ENCODE measurements at places on chromosomes 2 and 18.

- no peak for DNase-seq
These were observed 111.9 kb downstream of the IRS1 start for GRCh38 chr2:226687641-226688253.

GRCh38 chr2:80091237-80091636 lies 213.3 kb downstream of the LRRTM1 start:
- no peak for DNase-seq

DNA sequence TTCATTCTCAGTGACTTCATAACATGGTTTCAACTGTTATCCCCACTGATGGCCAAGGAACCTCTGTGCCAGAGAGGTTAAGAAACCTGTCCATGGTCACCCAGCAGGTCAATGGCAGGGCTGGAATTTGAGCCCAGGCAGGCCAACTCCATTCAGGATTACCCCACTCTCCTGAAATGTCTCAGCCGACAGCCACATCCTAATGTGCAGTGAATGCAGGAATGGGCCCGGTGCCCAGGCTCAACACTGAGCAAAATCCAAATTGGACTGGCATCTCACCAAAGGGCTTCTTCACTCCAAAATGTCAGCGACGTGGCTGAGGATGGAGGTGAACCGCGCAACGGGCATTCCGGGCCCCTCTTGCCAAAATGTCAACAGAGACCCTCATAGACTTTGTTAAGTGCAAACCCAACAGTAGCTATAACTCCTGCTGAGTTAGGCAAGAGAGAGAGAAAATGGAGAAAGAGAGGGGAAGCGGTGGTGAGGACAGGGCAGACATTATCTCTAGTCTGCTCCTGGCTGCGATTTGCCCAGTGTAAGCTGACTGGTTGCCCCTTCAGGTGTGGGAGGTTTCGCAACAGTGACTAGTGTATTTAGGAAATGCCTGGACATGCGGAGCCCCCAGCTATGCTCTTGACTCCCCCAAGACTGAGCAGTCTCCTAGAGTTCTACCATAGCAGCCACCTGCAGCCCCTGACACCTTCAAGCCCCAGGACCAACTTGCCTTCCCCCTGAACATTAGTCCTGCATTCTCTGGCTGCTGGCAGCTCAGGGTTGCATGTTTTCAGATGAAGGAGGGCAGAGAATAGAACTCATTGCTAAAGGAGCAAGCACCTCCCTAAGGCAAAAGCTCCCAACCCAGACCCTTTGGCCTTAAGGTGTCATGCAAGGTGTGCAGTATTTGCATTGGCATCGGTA lies 167.7 kb downstream of the ANAPC1 start:
- DNase-seq, result no peak

GRCh38 chr2:62738981-62739936 lies 33.7 kb downstream of the EHBP1 start:
- DNase-seq, result no peak

GRCh38 chr2:219495531-219496122 lies 3.1 kb upstream of the GMPPA start:
- peak; percentile 23 for DNase-seq

DNA sequence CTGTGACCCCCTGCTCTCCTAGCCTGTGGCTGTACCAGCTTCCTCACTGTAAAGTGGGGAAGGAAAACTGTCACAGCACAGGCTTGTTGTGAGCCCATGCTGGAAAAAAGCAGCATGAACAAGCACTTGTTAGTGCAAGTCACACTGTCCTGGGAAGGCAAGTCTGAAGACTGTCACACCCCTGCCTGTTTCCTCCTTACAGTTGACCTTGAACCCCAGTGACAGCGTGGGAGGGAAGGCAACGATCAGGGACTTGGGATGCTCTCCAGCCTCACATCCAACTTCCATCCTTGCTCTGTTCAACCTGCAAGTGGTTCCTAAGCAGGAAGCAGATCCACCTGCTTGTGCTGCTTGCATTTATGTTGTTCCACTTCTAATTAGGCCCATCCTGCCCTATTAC lies 311.3 kb upstream of the KLHL29 start:
- no peak for DNase-seq

DNA sequence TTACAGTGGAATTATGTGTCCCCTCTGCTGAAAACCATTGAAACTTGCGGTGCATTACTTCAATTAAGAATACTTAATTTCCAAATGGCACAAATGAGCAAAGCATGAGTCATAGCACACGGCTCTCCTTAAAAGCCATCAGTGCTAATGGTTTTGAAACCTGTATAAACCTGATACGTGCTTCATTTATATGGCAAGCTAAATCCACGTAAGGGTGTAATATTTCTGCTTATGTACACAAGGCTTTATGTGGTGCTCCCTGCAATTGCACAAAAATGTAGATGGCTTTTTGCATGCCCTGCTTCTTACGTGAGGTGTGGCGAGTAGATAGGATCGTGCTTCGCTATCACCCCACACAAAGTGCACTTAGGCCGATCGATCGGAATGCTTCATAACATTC lies 840.9 kb downstream of the GALR1 start:
- DNase-seq, result no peak

- DNase-seq, result no peak
These were observed 20.7 kb downstream of the ACVR2A start for GRCh38 chr2:147865560-147865959.

DNA sequence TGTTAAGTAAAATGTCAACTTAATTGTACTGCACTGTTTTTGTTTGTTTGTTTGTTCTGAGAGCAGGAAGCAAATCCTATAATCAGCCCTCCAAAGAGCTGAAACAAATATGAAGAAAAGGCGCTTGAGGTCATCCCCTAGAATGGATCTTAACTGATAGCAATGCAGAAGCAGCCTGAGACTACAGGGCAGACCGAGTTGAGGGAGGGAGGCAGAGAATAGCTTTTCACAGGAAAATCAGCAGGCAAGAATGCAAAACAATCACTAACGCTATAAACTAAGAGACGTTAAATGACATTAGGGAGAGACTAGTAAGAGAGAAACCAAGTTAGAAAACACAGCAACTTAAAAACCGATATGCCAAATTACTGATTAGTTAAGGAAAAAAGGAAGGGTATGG lies 37.2 kb downstream of the GALNT1 start:
- DNase-seq, result no peak

DNA sequence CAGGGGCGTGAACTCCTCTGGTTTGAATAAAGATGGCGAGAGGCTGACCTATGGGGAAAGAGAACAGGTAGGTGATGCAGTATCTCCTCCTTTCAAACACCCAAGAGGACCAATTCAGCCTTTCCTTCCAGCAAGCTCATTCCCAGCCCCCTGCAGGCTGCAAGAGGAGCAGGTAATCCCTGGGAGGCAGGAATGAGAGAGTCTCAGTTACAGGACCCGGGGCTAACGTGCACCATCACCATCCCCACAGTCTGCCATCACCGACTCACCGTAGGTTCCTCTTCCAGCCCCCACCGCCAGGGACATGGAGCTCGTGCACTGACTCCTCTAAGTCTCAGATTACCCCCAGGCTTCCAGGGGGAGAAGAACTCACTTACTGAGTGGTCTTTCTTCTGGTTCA lies 26.7 kb downstream of the XDH start:
- no peak for DNase-seq

- DNase-seq, result no peak
These were observed 1.1 kb downstream of the FSHR start for GRCh38 chr2:49153252-49153651.

DNA sequence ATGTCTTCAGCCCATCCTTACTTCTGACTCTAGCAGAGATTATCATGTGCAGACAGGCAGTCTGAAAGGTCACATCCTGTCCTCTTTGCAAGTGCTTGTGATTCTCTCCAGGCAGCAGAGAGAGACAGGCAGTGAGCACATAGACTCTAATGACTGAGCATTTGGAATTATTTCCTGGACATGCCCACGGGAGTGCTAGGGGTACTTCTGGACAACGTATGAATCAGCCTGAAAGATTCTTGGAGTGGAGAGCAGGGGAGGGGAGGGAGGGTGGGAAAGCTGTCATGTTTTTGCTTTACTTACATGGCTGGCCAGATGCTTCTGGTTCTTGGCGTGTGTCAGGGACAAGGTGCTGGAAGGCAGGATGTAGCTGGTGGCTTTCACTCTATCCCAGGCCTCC lies 150.6 kb downstream of the RIF1 start:
- no peak for DNase-seq

GRCh38 chr2:21710031-21710430 lies 586.3 kb downstream of the TDRD15 start:
- no peak for DNase-seq

- DNase-seq, result no peak
These were observed 106.3 kb upstream of the B3GNT2 start for GRCh38 chr2:62089658-62090057.

- no peak for DNase-seq
These were observed 48.1 kb downstream of the AQP12A start for GRCh38 chr2:240739797-240740196.

DNA sequence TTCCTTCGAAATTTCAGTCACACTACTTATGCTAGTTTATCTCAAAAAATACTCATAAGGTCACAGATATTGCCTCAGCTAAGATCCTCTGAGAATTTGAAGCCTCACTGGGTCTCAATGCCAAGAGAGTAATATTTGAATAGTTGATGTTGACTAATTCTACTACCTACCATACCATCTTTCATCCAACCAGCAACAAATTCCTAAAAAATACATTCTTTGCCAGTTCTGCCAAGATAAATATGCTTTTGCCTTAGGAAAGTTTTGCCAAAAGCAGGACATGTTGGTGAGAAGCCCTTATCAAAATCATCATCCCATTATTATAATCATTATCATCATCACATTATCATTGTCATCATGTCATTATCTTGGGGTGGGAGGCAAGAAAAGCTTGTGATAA lies 544.6 kb upstream of the ZEB2 start:
- no peak for DNase-seq

DNA sequence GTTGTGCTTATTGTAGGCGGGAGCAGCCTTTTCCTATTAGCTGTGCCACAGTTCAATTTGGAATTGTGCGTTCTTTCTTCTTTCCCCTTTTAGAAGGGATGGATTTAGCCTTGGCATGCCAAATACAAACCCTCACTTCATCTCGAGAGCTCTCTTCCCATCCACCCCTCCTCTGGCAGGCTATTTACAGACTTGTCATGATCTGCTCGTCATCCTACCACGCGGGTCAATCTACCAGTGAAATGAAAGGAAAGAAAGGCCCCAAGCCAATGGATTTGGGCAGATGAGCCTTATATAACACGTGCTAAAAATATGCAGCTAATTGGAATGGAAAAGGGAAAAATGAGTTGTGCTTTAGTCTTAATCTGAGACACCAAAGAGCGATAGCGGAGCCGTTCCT lies 277.5 kb downstream of the PRKCE start:
- DNase-seq, result no peak

DNA sequence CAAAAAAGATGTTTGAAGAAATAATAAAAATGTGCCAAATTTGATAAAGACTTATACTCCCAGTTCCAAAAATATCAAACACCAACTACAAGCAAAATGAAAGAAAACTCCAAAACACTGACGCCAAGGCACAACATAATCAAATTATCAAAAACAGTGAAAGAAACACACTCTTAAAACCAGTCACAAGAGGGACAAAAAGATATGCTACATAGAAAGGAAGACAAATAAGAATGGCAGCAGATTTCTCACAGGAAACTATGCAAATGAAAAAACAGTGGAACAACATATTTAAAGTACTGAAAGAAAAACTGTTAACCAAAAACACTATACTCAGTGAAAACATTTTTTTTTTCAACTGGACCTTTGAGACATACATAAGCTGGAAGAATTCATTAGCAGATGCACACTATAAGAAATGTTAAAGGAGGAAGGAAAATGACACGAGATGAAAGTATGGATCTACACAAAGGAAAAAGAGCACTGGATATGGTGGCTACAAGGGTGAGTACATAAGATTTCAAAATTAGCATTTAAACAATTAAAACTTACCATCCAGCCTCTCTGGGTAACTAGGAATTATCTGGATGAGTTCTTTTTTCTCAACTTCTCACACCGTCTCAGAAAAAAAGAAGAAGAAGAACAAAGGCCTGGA lies 94.0 kb upstream of the ACVR1C start:
- no peak for DNase-seq

GRCh38 chr18:48869591-48869990 lies 81.2 kb downstream of the SMAD7 start:
- DNase-seq, result no peak

- no peak for DNase-seq
These were observed 416.6 kb upstream of the MEX3C start for GRCh38 chr18:51614033-51614432.

DNA sequence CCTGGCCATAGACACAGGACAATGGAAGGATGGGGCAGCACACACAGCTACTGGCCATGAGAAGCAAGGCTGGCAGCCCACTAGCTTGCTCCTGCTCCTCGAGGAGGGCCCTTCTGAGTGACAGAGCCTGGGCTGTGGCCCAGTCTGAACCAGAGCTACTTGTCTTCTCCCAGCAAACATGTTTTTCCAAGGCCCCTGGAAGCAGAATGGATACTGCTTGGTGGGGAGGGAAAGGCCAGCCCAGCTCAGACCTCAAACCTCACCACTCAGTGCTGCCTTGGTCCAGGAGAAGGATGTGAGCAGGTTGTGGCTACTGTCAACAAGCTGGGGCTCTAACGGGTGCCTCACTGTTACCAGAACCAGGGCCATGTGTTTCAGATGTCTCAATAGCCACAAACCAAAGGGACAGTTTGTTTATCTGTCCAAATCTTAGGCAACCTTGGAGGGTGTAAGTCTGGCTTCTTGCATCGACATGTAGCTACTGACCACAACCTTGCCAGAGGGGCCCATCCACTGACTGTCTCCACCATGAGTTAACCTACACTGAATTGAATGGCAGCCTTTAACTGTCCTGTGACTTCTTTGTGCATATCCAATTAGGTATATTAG lies 98.6 kb downstream of the TGFA start:
- DNase-seq, result no peak

GRCh38 chr2:10279472-10279870 lies 23.2 kb upstream of the HPCAL1 start:
- DNase-seq, result no peak

DNA sequence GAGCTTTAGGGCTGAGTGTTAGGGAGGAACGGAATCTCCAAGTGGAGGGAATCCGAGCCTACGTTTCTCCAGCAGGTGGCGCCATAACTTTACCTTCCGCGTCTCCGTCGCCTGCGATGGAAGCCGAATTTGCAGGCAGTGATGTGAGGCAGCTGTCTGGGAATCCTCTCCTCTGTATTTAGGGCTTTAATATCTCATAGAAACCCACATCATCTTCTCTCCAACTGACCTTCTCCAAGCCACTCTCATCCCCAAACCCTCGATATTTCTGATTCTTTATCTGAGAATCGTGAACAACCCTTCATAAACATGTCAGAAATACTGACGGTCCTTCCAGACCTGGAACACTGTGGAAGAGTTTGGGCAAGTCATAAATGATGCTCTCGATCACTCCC lies 27.5 kb downstream of the SIX2 start:
- DNase-seq, result peak; percentile 25

- no peak for DNase-seq
These were observed 87.8 kb downstream of the UPP2 start for GRCh38 chr2:158189526-158189925.

DNA sequence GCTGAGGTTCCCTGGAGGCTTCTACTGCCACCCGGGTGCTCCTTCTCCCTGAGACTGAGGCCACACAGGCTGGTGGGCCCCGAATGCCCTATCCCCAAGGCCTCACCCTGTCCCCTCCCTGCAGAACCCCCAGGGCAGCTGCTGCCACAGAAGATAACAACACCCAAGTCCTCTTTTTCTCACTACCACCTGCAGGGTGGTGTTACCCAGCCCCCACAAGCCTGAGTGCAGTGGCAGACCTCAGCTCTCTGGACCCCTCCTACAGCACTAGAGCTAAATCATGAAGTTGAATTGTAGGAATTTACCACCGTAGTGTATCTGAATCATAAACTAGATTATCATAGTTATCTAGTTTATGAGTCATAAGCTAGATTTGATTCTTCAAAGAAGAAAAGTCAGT lies 7.3 kb upstream of the CENPA start:
- no peak for DNase-seq

- DNase-seq, result no peak
These were observed 21.5 kb upstream of the GNAL start for GRCh38 chr18:11667578-11667977.

All from activated CD4-positive, CD25-positive, alpha-beta regulatory T cell (primary cell).